ENCODE measurements at places on chromosomes 3 and 15.

DNA sequence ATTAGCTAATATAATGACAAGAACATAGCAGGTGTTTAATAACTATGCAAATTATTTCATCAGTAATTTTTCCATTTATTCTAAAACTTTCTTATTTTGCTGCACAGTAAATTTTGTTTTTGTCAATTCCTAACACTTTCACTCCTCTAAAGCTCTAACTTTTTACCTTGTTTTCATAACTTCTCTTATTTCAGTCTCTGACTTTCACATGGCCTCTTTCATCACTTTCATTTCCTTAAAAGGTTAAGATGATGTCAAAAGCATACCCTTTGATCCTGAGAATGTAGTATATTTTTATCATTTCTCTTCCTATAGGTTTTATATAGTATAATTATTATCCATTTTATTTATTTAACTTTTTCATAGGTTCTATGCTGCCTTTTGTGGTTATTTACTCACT, 1325.8 kb upstream of the ALCAM start:
- DNase-seq, result no peak

- no peak for DNase-seq
These were observed 29.2 kb downstream of the HACL1 start for GRCh38 chr3:15572138-15572537.

- no peak for DNase-seq
These were observed 249.1 kb downstream of the CTNNB1 start for GRCh38 chr3:41448396-41448795.

GRCh38 chr3:142604940-142605339, 8.7 kb downstream of the PLS1 start:
- no peak for DNase-seq

DNA sequence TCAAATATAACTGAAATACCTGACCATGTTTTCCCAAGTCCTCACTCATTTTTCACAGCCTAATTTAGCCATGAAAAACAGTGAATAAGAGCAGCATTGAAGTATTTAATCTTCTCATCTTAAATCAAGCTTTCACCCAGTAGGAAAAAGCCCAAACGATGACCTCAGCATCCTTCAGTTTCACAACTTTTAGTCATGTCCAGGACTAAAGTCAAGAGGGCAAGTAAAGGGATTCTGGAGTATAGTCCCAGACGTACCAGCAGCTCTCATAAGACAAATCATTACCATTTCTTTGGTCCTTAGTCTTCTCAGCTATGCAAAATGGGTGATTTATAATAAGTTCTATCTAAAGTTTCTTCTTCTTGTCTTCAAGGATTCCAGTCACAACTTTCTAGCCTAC, 237.3 kb downstream of the IL5RA start:
- no peak for DNase-seq

- DNase-seq, result no peak
These were observed 20.7 kb upstream of the ADAMTS9 start for GRCh38 chr3:64708456-64708855.

DNA sequence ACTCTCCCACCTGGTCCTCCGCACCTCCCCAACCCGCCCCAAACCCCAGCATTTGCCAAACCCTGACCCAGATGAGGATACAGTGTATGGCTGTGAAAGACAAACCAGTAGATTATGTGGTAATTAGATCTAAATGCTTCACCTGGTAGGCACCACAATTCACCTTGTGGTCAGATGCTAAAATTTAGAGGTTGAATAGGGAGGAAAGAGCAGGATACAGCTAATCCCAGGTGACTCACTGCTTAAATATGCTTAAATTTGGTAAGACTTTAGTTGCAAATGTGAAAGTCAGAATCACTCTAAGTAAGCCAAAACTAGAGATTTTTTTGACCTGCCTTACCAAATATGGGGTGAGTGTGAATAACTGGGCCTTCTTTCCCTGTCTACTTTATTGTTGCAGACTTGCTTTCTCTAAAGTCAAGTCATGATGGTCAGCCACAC, 105.5 kb downstream of the MME start:
- no peak for DNase-seq

Data from activated T-helper 1 cell treated with Interleukin-2 at 50 U/mL for 16 hours (primary cell).